ENCODE measurements at places on chromosomes 5 and 9.

GRCh38 chr5:117487556-117487955 is 912.9 kb upstream of the SEMA6A start:
- DNase-seq = no peak

- no peak for DNase-seq
These were observed 155.5 kb upstream of the S1PR3 start for GRCh38 chr9:88835772-88836171.

DNA sequence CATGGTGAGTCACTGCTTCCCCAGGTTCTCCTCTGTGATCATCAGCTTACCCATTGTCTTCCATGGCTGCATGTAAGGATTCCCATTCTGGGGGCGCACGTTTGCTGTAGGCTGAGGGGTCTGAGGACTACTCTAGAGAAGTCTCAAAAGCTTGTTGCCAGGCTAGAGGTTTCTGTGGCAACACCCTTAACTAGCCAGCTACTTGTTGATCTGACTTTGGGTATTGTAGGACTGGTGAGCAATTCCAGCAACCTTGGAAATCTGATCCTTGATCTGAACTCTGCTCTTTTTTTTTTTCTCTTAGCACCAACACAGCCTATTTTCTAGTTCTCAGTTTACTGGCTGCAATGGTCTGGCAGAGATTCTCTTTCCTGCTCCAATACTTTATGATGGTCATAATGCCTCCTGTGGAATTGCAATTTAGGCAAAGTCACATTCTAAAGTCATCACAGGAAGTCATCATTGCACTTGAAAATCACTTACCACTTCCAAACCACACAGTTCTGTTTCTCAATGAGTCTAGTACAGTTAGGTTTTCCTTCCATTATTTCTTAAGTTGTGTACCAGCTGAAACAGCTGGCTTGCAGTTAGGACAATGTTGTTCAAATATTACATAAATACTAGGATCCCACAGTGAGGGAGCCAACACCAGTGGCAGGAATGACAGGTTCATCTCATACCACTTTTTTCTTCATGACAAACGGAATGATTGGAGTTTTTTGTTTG is 110.3 kb downstream of the SLC12A2 start:
- no peak for DNase-seq

- no peak for DNase-seq
These were observed 53.0 kb downstream of the NIM1K start for GRCh38 chr5:43244823-43245565.

DNA sequence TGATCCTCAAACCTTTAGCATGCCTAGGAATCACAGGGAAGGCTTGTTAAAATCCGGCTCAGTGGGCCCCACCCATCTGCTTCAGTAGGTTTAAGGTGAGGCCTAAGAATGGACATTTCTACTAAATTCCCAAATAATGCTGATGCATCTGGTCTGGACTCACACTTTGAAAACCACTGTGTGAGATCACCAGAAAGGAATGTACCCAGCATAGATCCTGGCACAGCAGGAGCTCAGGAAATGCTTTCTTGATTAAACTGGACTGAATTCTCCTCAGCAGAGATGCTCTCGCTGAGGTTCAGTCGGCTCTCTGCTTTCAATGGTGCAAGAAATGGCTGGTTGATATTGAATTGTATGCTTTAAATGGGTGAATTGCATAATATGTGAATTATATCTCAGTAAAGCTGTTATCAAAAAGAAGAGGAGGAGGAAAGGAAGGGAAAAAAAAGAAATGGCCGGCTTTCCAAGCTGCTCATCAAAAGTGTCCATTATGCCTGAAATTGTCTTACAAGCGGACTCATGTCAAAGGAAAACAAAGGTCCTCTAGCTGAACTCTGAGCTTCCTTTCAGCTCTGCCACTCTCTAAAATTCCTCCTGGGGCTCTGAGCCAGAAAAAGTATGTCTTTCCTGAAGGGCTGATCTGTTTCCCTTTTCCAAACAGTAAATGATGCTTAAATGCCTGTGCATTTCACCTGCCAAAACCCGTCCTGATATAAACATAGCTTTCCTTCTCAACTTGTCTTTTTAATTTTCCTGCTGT is 77.6 kb upstream of the SAP30L start:
- DNase-seq = no peak

GRCh38 chr5:142545650-142546322 is 140.1 kb downstream of the FGF1 start:
- DNase-seq = no peak

DNA sequence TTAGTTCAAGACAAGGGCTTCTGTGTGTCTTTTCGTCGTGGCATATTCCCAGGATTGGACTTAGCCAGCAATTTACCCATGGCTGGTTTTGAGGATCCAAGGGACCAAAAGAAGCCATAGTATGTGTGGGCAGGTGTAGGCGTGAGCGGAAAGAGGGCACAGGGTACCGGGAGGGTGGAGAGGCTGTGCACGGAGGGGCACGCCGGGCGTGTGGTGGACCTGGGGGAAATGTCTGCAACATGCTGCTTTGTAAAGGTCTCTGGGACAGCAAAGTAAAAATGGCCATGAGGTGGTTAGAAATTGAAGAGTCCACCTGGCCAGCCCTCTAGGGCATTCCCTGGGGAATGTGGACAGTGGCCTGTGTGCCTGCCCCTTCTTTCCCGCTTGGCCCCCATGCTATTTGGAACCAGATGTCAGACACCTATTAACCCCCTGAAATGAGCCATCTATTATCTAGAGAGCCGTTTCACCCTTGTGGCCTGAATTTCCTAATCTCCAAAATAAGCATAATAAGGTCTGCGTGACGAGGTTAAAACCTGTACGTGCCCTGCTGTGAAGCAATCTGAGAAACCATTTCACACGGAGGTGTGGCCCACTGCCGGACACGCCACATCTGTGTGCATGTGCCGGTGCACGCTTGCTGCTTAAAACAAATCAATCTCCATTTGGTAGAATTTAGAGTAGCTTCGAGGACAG is 5.1 kb downstream of the FLT4 start:
- DNase-seq = no peak

DNA sequence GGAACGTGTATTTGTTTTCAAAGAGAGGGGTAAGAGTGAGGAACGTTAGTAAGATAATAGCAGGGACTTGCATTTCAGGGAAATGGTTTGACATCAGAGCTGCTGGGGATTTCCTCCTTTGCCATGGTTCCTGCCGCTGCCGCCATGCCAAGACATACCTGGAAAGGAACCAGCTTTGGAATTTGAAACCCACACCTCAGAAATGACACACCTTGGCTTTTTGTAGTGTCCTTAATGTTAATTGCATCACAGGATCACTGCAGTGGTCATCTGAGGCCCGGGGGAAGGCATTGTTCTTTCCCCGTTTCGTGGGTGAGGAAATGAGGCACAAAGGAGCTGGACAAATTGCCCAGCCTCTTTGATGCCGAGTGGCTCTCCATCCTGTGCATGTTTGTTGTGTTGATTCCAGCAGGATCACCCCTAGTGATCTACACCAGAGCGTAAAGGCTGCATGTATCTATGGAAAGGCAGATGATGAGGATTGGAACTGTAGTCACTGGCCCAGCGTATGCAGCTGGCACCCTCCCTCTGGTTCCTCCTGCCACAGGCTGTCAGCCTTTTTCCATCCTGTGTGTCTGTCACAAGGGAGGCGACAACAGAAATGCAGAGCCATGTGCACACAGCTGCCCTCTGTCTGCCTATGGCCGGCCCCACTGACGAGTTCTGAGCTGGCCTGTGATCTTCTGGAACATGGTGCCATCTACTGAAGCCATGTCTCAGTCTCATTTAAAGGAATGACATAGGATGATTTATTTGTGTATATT is 37.8 kb downstream of the SLC46A2 start:
- DNase-seq = no peak

DNA sequence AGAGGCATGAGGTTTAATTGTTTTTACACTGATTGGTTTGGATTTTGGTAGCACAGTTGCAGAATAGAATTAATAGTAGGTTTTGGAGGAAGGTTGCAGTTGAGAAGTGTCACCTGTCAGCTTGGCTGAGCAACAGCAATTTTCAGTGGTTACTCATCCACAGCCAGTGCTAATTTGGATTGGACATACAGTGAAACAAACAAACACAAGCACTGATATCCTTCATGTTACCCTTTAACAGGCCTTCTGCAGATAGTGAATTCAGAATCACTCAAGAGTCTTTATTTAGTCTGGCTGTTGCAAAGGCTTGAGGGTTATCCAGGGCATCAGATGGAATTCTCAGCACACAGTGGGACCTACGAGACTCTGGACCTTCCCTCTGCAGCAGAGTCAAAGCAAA is 31.8 kb upstream of the POU4F3 start:
- no peak for DNase-seq

GRCh38 chr5:138792195-138792790 is 39.1 kb downstream of the CTNNA1 start:
- no peak for DNase-seq

DNA sequence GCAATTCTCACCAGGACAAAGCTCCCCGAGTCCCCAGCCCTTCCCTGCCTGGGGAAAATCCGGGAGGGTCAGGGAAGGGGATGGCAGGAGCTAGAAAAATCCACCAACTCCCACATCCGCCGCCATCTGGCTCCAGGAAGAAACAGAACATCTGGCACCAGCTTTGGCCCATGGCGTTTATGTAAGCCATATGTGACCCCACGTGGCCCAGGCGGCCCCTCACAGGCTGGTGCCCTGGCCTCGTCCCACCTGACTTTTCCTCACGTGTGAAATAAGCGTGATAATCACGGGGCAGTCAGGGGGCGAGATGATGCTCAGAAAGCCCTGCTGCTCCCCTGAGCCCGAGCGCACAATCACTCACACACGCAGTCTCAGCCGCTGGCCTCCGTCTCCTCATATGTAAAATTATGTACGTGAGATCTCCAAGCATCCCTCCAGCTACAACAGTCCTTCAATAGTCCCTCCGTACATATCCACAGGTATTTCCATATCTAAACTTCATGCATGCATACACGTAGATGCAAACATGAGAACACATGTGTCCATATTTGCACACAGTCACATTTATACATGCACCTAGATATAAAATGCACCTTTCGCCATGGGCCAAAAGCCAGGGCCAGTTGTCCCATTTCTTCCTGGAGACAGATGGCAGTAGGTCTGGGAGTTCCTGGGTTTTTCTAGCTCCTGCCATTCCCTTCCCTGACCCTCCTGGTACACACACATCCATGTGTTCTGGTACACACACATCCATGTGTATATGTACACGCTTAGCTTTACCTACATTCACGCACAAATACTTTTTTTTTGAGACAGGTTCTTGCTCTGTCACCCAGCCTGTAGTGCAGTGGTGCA is 28.9 kb downstream of the PLPP7 start:
- no peak for DNase-seq

GRCh38 chr9:114174876-114175771 is 19.8 kb downstream of the COL27A1 start:
- no peak for DNase-seq

DNA sequence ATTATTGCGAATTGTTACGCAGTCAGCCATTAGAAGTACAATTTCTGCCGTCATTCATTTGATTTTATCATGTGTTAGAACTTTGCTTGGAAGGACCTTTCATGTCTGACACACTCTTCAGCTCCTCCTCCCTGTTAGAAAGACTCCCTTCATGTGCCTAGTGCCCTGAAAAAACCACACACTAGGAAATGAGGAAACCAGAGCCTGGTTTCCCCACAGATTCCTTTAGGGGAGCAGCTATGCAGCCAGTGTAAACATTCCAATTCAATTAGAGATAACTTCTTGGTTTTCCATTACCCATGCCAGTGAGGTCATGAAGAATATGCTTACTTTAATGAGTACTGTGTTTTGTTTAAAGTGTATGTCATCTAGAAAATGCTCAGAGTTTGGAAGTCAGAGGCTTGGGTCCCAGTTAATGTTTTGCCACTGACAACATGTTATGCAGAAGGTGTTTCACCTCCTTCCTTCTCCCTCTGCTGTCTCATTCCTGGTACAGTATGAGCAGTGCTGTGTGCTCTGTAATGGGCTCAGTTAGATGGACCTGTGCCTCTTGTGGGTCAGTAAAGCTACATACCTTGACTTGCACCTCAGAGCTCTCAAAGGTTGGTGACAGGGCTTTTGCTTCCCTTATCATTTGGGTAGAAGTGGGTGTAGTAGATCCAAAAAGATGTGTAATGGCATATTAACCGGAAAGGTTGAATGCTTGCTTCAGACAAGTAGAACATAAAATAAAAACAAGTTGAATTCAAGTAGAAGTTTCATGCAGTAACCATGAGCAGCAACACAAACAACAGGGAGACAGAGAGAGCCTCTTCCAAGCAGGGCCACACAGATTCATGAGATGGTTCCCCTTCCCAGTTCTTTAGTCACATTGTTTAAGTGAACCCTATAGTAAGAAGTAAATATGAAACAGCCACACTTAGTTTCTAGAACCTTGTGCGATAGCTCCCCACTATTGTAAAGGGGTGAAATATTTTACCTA is 52.6 kb upstream of the TNFAIP8 start:
- no peak for DNase-seq

GRCh38 chr5:159001247-159001646 is 98.5 kb downstream of the EBF1 start:
- DNase-seq = no peak

- DNase-seq = no peak
These were observed 325.1 kb upstream of the ADAMTS16 start for GRCh38 chr5:4815002-4815401.

DNA sequence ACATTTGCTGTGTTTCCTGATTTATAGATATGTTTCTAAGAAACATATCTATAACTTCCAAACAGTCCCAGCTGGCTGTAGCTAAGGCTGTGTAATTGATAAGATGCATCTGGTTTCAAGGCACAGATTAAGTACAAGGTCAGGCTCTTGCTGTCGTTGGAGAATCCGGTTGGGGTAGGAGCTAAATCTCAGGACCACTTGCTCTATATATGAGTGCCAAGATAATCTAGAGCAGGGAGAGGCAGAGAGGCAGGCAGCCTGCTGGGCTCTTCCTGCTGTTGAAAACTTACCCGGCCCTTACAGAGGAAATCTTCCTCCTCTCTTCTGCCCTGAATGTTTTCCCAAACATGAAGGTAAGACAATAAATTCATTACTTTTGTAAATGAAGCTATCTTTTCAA is at the start of gene C7:
Gene C7, plus strand, starts transcription at position 234 of the 400 bp plus-strand sequence. Its CDS starts 114 bp downstream, at position 348.
- DNase-seq = peak; percentile 50

DNA sequence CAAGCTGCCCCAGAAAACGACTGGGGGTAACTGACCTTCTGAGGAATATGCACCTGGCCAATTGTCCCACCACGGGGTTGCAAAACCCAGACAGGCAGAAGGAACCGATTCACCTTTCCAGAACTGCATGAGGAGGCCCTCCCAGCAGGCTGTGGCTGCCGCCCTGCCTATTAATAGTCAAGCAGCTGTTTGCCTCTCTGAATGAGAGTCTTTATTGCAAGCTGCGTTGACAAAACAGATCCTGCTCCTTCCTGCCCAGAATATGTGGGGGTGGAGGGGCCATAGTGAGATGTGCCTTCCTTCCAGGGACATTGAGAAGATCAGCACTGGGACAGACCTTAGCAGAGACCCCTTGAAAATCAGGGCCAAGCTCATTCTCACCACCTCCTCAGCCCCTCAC is 18.3 kb upstream of the TCOF1 start:
- DNase-seq = no peak

- no peak for DNase-seq
These were observed 125.8 kb downstream of the MYO10 start for GRCh38 chr5:16810208-16810854.

- DNase-seq = no peak
These were observed 4.2 kb downstream of the NIPBL start for GRCh38 chr5:36880761-36881160.

GRCh38 chr9:16031971-16032370 is 479.1 kb downstream of the CCDC171 start:
- no peak for DNase-seq

Data from left renal cortex interstitium (tissue), 4 donors.